Fibroblast of mammary gland (primary cell): ENCODE measurements at places on chromosomes 2 and 18.

DNA sequence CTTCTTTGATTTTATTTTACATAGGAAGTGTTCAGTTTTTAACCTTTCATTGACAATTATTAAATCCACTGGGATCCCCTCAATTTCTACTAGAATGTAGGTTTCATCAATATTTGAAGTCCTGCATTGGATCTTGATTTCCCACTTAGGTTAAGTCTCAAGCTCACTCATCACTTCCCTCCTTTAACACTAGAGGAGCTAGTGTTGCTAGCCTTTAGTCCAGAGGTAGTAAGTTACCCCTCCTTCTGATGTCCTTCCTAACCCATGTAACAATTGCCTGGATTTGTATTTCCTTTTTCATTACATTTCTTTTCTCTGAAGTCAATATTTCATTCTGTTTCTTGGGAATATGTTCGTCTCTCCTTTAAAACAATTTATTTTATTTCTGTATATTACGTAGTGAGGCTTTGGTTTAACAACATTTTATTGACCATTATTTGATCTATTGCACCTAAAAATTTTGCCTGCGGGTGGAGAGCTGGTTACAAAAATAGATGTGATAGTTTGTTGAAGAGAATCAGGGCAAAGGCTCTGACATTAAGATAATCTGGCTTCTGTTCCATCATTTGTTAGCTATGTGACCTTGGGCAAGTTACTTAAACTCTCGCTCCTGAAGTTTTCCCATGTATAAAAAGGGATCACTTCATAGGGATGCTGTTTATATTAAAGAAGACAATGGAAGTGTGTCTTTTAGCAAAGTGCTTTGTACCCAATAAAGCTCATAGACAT is 833.0 kb downstream of the SLC4A3 start:
- peak; percentile 18 for DNase-seq

DNA sequence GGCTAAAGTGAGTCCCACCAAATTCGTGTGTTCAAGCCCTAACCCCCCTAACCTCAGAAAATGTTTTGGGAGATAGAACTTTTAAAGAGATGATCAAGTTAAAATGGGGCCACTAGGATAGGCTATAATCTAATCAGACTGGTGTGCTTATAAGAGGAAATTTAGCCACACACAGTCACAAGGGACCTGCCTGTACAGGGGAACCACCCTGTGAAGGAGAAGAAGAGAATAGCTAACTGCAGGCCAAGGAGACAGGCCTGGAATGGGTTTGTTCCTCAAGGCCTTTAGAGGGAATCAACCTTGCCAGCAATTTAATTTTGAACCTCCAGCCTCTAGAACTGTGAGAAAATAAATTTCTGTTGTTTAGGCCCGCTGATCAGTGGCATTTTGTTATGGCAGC is 36.0 kb upstream of the TANK start:
- DNase-seq: no peak

DNA sequence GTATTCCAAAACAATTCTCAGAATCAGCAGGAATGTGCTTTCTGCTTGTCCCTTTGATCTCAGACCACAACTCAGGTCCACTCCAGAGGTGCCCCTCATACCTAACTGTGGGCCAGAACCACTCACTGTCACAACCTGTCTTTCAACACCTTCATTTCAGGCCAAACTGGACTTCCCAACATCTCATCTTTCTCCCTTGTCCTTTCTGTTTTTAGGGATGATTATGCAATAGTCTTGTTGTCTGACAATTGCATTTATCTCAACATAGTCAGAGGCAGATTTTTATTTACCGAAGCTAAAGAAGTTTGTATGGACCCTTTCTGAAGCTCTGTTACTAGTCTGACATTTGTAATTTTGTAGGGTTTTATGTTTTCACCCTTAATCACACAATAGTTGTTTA is 95.9 kb downstream of the EPHA4 start:
- DNase-seq: no peak

DNA sequence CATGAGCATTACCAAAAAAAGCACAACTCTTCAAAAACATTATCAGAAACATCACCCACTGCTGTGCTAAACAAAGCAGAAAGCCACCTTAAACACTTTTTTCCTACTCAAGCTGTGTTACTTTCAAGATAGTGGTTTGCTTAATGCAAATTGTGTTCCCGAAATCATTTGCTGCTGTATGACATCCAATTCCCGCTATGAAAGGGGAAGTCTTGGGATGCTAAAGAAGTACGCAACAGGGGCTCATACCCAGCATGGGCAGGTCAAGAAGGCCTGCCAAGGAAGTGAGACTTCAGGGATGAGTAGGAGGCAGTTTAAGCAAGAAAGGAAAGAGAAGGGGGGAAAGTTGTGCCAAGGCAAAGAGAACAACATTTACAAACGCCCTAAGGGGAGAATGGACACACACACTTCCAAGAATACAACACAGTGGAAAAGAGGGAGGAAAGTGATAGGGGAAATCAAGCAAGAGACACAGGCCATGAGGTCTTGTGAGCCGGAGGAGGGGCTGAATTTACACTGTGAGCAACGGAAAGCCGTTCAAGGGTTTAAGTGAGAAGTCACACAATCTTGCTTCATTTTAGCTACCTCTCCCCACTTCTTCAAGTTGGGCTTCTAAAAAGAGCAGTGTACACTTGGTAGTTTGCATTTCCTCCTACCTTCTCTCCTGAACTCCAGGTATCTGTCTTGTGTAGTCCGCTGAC is 4.0 kb downstream of the PTPN2 start:
- DNase-seq: peak; percentile 22

DNA sequence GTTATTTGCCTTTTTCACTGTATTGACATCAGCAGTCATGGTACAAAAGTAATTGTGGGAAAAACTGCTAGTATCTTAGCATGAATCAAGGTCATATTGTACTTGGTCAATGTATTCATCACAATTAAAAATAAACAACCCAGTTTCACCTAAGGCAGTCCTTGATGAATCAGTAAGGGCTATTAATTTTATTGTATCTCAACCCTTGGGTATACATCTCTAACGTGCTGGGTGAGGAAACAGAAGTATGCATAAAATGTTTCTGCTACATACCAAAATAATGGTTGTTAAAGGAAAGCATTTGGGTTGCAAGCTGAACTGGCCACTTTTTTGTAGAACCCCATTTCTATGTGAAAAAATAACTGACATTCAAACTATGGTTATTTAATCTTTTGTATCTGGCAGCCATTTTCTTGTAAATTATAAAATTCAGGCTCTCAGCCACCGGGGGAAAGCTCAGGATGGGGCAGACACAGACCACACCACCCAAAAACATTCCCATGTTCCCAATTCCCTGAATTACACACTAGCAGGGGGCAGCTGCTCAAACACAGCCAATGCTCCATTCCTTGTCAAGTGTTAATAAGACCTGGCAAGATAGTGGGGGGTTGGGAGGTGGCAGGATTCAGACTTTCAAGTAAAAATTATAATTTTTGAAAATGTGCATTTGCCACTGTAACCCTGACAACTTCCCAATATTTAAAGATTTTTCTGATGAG is 49.3 kb downstream of the OLA1 start:
- no peak for DNase-seq

DNA sequence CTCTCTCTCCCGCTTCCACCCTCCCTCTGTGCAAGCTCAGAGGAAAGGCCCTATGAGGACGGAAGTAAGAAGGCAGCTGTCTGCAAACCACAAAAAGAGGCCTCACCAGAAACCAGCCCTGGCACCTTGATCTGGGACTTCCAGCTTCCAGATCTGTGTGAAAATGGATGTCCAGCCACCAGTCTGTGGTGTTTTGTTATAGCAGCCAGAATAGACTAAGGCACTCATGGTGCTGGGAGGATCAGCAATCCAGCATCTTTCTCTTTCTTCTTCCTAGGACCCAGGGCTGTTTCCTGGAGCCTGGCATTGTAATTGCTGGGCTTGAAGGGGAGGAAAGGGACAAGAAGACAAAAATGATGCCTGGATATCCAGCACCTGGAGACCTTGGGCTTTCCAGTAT is 122.5 kb downstream of the SOCS6 start:
- DNase-seq: no peak

- DNase-seq: no peak
Observed at GRCh38 chr2:96088340-96089335, 27.7 kb downstream of the ADRA2B start.

GRCh38 chr2:33475224-33476130 is 972 bp upstream of the RASGRP3 start:
- DNase-seq: peak; percentile 79

DNA sequence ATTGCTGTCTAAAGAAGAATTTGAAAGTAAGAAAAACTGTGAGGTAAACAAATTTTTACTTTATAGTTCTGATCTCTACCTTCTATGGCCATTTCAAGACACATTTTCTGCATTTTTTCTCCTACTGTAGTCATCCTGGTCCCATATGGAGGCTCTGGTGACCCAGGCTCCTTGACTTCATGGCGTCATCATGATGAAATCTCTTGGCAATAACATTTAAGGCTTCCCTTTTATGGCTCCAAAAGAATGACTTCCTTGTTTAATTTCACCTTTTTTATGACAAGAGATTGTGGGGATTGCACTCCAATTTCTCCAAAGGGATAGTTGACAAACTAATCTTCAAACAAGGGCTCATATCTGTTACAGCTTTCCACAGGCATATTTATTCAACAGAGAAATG is 143.0 kb upstream of the SCN7A start:
- peak; percentile 2 for DNase-seq

DNA sequence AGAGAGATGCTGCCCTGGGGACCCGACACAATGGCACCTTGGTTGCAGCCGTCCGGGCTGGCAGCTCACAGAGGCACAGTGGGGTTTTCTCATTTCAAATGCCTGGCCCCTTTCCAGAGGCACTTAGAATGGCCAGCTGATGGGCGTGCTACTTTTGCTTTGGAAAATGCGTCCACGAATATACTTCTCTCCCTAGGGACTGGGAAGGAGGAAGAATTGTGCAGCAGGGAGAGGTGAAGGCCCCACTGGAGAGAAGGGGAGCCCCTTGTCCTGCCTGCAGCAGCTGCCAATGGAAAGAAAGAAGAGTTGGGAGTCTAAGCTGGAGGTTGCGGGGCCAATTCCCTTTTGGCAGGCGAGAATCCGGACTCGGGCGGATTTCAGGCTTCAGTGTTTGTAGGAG is 1.1 kb upstream of the MAL start:
- DNase-seq: no peak

GRCh38 chr2:231769170-231770136 is 11.6 kb downstream of the PDE6D start:
- no peak for DNase-seq

DNA sequence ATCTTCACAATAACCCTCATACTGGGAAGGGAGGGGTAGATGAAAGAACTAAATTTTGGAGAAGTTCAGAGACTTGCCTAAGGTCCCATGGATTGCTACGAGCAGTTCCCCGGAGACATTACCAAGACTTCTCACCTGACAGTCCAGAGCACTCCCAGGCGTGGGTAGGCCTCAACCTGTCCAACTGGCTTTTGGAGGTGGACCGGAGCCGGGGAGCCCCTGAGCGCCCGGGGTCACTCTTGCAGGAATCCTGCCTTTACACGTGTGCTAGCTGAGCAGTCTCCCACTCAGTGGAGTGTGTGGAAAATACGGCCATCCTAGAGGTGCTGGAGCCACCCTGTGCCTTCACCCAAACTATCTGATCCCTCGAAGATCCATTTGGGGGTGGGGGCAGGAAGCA is 8.0 kb downstream of the POMC start:
- no peak for DNase-seq

- DNase-seq: peak; percentile 85
Observed at GRCh38 chr2:148812306-148812705, 62.7 kb upstream of the KIF5C start.

- DNase-seq: no peak
Observed at GRCh38 chr2:189557373-189557772, 23.2 kb downstream of the SLC40A1 start.

DNA sequence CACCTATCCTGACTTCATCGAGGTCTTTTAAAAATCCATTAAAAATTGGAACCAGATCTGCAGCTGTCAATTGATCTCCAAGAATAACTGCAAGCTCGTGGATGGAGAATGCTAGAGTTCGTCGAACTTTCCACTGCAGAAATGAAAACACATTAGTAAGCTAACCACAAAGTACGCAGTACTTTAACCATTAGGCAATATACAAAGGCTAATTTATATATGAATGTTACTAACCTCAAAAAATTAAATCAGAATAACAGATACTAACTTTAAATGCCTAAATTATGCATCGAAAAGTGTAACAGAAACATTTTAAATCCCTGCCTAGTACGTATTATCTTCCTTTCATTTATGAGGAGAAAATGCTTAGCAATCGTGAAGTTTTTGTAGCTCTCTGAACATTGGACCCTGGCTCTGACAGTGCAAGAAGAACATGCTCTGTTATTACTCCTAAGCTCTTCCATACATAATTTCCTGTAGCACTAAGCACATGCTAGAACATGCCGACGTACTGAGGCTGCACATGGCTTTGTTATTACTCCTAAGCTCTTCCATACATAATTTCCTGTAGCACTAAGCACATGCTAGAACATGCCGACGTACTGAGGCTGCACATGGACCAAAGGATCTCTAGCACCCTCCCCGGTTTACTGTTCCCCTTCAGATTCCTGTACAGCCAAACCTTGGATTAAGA is 57.0 kb downstream of the PPP4R1 start:
- no peak for DNase-seq

DNA sequence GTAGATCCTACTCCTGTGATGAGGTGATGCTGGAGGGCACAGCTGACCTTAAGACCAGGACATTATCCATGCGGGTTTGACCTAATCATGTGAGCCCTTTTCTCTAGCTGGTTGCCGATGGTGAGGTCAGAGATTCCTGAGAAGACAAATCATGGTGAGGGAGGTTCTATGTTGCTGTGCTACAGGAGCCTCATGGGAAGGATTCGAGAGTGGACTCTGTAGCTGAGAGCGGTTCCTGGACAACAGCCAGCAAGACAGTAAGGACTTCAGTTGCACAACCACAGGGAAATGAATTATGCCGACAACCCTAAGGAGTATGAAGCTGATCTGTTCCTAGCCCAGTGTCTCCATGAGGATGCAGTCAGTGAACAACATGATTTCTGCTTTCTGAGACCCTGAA is 80.4 kb downstream of the EPB41L3 start:
- DNase-seq: peak; percentile 99

DNA sequence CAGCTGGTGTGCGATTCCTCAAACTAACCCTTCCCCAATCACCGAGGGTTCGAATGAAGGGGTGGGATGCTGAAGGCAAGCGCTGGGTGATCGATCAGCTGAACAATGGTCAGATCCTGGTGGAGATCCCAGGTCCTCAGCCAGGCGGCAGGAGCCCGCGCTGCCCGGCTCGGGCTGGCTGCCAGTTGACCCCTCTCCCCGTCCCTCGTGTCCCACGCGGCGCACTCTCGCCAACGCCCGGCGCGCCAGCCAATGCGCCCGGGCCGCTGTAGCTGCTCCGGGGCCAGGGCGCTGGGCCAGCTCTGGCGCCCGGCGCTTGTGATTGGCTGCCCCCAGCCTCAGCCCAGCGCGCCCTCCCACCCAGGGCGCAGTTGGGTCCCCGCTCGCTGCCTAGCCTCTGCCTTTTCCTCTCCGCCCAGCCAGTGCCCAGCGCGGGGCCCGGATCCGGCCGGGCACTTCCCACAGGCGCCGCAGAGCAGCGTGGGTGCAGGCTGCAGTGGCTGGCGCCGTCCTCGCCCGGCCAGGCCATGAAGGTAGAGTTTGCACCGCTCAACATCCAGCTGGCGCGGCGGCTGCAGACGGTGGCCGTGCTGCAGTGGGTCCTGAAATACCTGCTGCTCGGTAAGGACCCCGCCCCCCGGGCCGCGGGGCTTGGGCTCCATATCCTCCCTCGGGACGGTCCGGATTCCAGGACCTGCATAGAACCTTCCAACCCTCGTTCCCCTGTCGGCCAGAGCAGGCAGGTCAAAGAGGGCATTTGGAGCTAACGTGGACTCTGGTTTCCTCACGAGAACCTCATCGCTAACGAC is at the start of gene MOGAT1:
Gene MOGAT1 (plus strand): TSS at position 400 of the 809 bp plus-strand sequence. CDS start 128 bp downstream, at position 528.
- DNase-seq: no peak

GRCh38 chr2:160703648-160704585 is 210.3 kb upstream of the RBMS1 start:
- DNase-seq: no peak

GRCh38 chr2:128376241-128377041 is 57.8 kb upstream of the HS6ST1 start:
- DNase-seq: peak; percentile 33
